ENCODE measurements at places on chromosomes 1 and 21.

DNA sequence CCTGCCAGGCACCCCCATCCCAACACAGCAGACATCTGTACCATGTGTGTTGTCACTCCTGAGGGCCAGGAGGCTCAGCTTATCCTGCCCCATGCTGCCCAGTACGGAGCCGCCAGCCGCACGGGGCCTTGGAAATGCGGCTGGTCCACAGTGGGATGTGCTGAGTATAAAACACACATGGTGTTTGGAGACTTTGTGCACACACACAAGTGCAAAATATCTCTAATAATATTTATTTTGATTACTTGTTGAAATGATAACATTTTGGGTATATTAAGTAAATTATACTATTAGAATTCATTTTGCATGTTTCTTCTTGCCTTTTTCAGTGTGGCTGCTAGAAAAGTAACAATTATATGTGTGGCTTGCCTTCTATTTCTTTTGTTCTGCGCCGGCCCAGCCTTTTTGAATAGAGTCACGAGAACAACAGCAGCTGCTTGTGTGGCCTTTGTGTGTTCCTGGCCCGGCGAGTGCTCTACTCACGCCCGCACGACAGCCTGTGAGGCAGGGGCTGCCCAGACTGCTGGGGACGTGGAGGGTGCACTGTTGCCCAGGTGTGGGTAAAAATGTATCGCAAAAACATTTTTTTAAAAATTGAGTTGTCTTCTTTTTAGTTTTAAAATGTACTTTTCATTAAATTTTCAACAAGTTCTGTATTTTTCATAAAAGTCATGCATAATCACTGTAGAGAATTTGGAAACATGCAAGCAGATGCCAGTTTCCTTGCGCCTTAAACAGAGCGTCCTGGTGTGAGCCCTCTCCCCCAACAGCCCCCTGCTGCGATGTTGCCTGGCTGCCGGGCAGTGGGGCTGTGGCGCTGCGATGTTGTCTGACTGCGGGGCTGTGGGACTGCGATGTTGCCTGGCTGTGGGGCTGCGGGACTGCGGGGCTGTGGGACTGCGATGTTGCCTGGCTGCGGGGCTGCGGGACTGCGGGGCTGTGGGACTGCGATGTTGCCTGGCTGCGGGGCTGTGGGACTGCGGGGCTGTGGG, 35.5 kb downstream of the COQ8A start:
- no peak for DNase-seq

GRCh38 chr1:166975361-166976129, at the start of gene ILDR2:
TSS of gene ILDR2 (minus strand) at chr1:166975540. CDS start at chr1:166975268, 272 bp downstream.
- DNase-seq: peak; percentile 8

DNA sequence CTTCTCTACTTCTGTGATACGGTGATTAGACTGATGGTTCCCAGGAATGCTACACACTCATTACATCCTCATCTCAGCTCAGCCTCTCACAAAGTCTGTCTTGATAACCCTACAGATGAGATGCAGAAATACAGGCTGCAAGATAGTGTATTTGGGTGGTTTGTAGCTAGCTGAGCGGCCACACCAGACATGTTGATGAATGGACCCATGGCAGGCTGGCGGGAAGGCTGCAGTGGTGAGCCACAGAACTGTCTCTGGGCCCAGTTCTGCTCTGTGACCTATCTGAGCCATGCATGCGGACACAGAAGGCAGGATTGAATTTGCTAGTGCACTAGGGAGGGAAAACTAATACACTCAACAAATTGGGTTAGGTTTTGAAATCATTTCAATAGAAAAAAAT, 71.9 kb downstream of the LRRN2 start:
- DNase-seq: no peak

GRCh38 chr1:9784508-9785133, 39.1 kb downstream of the CLSTN1 start:
- DNase-seq: peak; percentile 38

DNA sequence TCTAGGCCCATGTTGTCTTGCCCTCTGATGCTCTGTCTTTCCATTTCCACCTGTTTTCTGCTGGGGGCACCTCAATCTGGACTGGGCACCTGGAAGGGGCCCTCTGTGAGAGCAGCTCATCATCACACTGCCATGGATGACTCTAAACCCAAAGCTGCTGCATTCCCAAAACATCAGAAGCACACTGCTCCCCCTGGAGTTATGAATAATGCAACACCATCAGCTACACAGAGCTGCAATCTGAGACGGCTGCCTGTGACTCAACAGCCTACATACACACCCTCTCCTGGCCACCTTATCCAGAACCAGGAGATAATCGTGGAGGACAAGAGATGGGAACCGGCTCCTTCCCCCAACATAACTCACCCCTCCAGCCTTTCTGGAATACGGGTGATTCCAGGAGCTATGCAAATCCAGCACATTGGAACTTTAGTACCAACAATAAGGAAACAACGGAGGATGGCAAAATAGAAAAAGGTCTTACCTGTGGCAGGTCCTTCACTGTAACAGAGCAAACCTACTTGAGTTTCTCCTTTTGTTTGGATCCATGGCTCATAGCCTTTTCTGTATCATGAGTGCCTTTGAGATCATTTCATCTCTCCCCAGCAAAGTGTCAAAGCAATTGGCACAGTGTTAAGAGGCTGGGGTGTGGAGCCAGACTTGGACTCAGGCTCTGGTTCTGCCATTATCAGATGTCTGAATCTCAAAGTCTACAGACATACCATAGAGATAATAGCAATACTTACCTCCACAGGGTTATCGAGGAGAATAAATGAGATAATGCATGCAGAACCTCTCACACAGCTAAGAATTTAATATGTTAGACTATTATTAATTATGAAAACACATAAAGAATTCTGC, 29.3 kb downstream of the AK2 start:
- no peak for DNase-seq

DNA sequence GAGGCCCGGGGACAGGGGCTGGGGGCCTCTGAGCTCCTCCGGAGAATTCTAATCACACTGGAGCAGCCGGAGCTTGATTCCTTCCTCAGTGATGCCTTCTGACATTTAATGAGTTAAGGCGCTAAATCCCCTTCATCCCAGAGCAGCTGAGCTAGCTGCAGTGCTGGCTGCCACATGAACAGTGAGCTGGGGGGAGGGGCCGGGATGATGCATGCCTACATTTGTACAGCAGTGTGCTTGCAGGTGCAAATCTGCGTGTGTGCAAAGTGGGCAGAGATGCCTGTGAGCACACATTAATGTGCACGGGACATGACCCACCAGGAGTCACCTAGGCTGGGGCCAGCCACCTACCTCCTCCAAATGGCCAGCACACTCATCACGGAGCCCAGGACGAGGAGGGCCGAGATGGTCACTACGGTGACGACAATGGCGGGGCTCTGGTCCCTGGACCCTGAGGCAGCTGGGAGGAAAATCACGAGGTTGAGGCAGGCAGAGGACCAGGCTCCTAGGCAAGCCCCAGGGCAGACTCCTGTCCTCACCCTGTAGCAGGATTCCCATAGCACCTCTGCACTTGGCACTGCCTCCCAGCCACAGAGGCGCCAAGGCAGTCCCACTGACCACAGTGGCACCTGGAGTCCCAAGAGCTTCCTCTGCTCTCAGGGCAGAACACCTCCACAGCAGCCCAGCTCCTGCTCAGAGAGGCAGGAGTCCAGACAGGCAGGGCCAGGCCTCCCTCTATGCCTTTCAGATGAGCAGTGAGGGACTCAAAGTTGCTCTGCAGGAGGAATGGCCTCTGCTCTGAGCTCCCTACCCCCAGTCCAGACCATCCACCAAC, 34.7 kb downstream of the CDCA8 start:
- DNase-seq: no peak

All from stimulated activated CD4-positive, alpha-beta T cell treated with anti-CD3 and anti-CD28 coated beads, Interleukin-15, amount 100 ng/mL, for 1 hour (primary cell).